ENCODE measurements at places on chromosomes 5 and 9.

- no peak for DNase-seq
These were observed 241.5 kb downstream of the AUH start for GRCh38 chr9:91120200-91120599.

GRCh38 chr5:167177736-167178135 lies 1113.7 kb upstream of the WWC1 start:
- no peak for DNase-seq

DNA sequence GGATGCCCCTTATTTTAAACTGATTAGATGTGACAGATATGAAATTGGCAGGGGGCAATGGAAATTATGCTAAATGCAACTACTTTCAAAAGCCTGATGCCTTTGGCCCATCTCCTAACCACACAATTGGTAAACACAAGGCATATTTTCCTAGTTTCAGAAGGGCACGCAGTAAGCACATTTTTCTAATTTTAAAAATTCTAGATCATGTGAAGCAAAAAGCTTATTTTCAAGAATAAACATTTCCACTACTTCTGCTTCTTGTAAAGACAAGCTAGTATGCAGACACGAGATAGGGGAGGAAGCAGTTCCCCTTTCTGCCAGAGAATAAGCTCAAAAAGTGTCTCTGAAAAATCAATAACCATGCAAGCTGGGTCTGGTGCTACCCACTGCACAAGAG lies 67.7 kb downstream of the ABCA1 start:
- DNase-seq = no peak

DNA sequence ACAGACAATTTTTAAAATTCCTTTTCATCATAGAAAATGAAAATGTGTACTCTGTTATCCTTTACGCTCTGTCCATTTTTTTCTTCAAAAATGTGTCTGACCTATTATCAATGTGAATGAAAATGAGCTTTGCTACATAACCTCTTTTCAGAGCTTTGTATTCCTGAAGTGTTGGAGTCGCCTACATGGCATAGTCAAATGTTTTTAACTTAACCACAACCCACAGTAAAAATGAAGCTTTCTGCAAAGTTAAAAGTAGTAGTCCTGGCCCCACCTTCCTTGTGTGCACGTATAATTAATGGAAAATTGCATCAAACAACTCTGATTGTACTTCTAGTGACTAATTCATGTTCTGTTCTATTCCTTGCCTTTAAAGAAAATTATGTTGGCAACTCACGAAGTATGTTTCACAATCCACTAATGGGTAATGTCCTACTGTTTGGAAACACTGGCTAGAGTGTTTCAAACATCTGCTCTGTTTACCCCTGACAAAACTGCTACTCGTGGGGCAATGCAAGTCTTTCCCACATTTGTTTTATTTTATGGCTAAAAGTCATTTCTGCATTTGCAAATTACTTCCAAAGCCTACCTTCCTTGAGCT lies 18.6 kb upstream of the PSAT1 start:
- DNase-seq = no peak

DNA sequence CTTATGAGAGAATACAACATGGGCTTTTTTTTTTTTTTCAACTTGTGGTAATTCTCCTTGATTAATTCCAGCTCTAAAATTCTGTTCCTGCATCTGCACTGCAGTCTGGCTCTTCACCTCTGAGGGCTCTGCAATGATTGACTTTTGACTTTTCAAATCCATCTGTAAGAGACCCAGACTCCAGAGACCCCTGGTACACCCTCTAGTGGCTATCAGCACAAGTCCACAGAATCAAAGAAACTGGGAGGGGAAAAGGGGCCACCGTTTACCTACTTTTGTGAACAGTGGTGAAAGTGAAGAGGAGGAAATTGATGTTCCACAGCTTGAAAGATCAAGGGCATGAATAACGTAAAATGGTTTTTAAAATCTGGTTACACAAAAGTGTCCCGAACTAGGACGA lies 151.6 kb downstream of the SLIT3 start:
- no peak for DNase-seq

- DNase-seq = no peak
These were observed 7.1 kb downstream of the UBAP1 start for GRCh38 chr9:34185778-34186551.

DNA sequence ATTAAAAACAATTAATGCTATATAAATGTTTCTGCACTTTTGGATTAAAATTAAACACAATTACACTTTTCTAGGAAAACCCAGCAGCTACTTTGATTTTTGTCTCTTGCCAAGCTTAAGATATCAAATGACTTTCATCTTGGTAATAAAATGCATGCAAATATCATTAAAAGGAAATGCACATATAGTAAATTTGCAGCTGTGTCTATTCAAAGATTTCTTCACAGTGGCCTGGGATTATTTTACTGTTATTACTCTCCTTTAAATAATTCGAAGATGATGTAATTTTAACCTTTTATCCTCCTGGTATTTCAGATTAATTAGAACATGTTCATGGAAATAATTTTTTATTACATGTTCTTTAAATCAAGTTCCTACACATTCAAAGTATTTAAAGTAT lies 529.5 kb upstream of the RGMB start:
- DNase-seq = no peak
